ENCODE measurements at places on chromosomes 11 and 22.

- no peak overlapping the region for H3K4me3 ChIP-seq
- DNase-seq = no peak
- H3K36me3 ChIP-seq = no peaks in the 10 kb centered on the region
- H3K27ac ChIP-seq = no peak overlapping the region
Observed at GRCh38 chr11:117874910-117875381, 1.5 kb downstream of the FXYD6 start.

DNA sequence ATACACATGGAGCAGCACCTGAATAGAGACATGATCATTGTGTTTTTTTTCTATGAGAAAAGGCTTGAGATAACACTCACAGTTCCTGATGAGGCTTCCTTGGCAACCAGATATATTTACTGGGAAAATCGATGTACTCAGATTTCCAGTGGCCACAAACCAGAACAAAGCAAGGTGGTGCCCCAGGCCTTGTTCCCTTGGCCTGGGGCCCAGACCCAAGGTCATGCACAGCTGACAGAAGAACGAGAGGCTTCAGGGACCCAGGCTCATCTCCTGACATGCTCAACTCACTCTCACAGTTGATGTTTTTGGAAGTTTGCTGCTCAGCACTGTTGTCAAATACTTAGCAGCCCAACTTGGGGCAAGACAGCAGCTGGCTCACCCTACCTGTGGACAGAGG lies 281.8 kb downstream of the NTM start:
- no peaks in the 10 kb centered on the region for H3K27me3 ChIP-seq
- no peak overlapping the region for H3K4me3 ChIP-seq
- no peaks in the 10 kb centered on the region for H3K36me3 ChIP-seq
- DNase-seq = no peak
- H3K27ac ChIP-seq = no peak overlapping the region
- H3K4me1 ChIP-seq = no peaks in the 10 kb centered on the region

DNA sequence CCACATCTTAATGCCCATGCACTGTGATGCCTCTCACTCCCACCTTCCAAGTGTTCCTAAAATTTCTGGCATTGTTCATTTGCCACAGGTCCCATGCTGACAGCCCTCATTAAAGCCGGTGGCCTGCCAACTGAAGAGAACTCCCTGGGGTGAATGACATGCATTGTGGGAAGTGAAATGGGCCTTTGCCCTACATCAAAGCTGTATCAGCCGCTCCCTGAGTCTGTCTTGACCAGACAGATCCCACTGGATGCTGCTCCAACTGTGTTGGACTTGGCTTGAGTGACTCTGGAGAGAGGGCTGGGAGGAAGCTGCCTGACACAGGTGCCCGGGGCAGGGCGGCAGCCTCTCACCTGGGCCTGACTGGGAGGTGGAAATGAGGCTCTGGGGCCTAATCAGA lies 8.8 kb upstream of the SEC14L4 start:
- no peak for DNase-seq
- H3K27me3 ChIP-seq = no peaks in the 10 kb centered on the region
- H3K4me1 ChIP-seq = no peaks in the 10 kb centered on the region
- H3K36me3 ChIP-seq = no peaks in the 10 kb centered on the region
- H3K27ac ChIP-seq = no peak overlapping the region
- H3K4me3 ChIP-seq = no peak overlapping the region

DNA sequence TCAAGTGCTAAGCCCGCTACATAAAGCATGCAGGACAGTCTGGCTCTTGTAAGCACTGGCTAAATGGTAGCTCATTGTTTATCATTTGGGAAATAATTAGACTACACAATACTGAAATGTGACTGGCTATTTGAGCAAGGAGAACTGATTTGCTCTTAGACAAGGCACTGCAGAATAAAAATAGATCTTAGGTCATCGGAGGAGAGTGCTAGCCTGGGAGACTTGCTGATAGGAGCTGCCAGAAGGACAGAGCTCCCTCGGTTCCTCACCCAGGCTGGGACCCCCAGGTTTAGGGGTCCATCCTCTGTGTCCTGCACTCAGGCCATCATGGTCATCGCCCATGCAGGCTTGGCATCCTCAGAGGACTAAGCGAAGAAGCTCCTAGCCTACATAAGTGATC lies 184.4 kb upstream of the NCAM1 start:
- H3K4me3 ChIP-seq = no peak overlapping the region
- no peaks in the 10 kb centered on the region for H3K4me1 ChIP-seq
- no peaks in the 10 kb centered on the region for H3K36me3 ChIP-seq
- H3K27me3 ChIP-seq = no peaks in the 10 kb centered on the region

- no peaks in the 10 kb centered on the region for H3K4me1 ChIP-seq
- DNase-seq = no peak
- H3K4me3 ChIP-seq = no peak overlapping the region
- H3K27ac ChIP-seq = no peak overlapping the region
Observed at GRCh38 chr11:22584976-22585375, 40.6 kb downstream of the FANCF start.

DNA sequence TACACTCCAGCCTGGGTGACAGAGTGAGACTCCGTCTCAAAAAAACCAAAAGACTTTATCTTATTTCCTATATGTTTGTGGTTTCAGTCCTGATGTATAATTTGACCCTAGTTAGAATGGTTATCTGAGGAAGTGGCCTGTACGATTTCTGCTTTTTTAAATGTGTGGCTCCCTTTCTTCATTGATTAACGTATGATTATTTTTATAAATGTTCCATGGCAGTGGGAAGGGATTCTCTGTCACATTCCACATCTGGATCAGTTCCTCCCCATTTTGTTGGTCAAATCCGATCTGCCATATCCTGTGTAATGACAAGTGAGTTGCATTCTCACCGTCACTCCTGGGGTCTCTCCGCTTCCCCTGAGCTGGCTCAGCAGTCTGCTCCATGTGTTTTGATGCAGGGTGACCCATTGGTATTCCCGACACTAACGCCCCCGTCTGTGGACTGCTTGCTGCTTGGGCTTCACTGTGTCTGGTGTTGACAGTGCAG lies 20.3 kb downstream of the NEAT1 start:
- H3K4me1 ChIP-seq = no peaks in the 10 kb centered on the region
- DNase-seq = peak; percentile 45
- peaks cover 12% of the 10 kb centered on the region for H3K36me3 ChIP-seq

GRCh38 chr11:66933531-66933930 lies 24.7 kb downstream of the PC start:
- H3K27ac ChIP-seq = no peak overlapping the region
- no peak for DNase-seq
- no peak overlapping the region for H3K4me3 ChIP-seq
- no peaks in the 10 kb centered on the region for H3K4me1 ChIP-seq

GRCh38 chr11:134401825-134402809 lies 9.9 kb downstream of the B3GAT1 start:
- no peak for DNase-seq
- H3K4me1 ChIP-seq = no peaks in the 10 kb centered on the region
- no peaks in the 10 kb centered on the region for H3K36me3 ChIP-seq
- H3K27me3 ChIP-seq = no peaks in the 10 kb centered on the region
- no peak overlapping the region for H3K4me3 ChIP-seq

GRCh38 chr11:122808478-122808869 lies 29.8 kb upstream of the CRTAM start:
- H3K4me3 ChIP-seq = no peak overlapping the region
- no peak overlapping the region for H3K27ac ChIP-seq
- no peaks in the 10 kb centered on the region for H3K4me1 ChIP-seq
- H3K27me3 ChIP-seq = no peaks in the 10 kb centered on the region
- peak; percentile 42 for DNase-seq

DNA sequence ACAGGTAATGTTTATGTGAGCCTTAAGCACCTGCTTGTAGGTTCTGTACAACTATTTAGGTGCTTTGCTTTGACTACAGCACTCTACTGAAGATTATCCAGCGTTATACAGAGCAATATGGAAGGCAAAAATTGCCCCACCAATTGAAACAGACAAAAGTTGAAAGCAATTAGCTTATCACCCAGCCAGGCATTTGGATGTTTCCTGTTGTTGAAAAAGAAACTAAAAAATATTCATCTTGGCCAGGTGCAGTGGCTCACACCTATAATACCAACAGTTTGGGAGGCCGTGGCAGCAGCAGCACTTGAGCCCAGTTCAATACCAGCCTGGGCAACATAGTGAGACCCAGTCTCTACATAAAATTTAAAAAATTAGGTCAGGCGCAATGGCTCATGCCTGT lies 18.5 kb downstream of the ATL3 start:
- H3K27ac ChIP-seq = no peak overlapping the region
- H3K4me3 ChIP-seq = no peak overlapping the region
- H3K36me3 ChIP-seq = peaks cover 4% of the 10 kb centered on the region
- peak; percentile 25 for DNase-seq

DNA sequence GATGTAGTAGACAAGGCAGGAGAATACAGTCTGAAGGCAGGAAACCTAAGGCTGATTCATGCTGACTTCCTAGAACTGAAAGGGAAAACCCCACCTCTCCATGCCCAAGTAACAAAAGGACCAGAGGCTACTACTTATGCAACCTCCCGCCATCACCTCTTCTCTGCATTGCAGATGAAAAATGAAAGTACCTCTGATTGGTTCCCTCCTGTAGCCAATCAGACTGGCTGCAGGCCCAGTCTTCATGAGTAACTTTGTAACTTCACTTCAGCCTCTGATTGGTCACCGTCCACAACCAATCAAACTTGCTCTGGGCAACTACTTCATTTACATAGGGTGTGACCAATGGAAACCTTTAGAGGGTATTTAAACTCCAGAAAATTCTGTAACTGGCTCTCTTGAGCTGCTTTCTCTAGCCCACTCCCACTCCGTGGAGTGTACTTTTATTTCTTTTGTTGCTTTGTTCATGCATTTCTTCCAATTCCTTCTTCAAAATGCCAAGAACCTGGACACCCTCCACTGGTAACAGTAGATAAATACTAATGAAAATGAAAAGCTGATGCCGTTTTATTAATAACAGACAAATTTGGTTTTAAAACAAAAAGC lies 5.2 kb upstream of the MAP6 start:
- no peak overlapping the region for H3K4me3 ChIP-seq
- peak; percentile 42 for DNase-seq
- H3K36me3 ChIP-seq = no peaks in the 10 kb centered on the region

- no peaks in the 10 kb centered on the region for H3K27me3 ChIP-seq
- no peak overlapping the region for H3K27ac ChIP-seq
- no peaks in the 10 kb centered on the region for H3K4me1 ChIP-seq
- DNase-seq = no peak
Observed at GRCh38 chr11:15918674-15919073, 437.7 kb downstream of the SOX6 start.

- H3K4me1 ChIP-seq = no peaks in the 10 kb centered on the region
- no peak overlapping the region for H3K27ac ChIP-seq
- no peaks in the 10 kb centered on the region for H3K36me3 ChIP-seq
- H3K27me3 ChIP-seq = no peaks in the 10 kb centered on the region
- no peak overlapping the region for H3K4me3 ChIP-seq
- no peak for DNase-seq
Observed at GRCh38 chr11:115450519-115450918, 53.7 kb downstream of the CADM1 start.

GRCh38 chr22:22578702-22579424 lies 19.8 kb upstream of the PRAME start:
- H3K27ac ChIP-seq = no peak overlapping the region
- H3K36me3 ChIP-seq = no peaks in the 10 kb centered on the region
- peaks cover 17% of the 10 kb centered on the region for H3K27me3 ChIP-seq
- DNase-seq = no peak
- no peak overlapping the region for H3K4me3 ChIP-seq
- H3K4me1 ChIP-seq = no peaks in the 10 kb centered on the region

- no peak for DNase-seq
- H3K36me3 ChIP-seq = no peaks in the 10 kb centered on the region
- peaks cover 16% of the 10 kb centered on the region for H3K27me3 ChIP-seq
- H3K4me1 ChIP-seq = no peaks in the 10 kb centered on the region
- no peak overlapping the region for H3K27ac ChIP-seq
Observed at GRCh38 chr22:29433856-29434255, 4.5 kb upstream of the RFPL1 start.

DNA sequence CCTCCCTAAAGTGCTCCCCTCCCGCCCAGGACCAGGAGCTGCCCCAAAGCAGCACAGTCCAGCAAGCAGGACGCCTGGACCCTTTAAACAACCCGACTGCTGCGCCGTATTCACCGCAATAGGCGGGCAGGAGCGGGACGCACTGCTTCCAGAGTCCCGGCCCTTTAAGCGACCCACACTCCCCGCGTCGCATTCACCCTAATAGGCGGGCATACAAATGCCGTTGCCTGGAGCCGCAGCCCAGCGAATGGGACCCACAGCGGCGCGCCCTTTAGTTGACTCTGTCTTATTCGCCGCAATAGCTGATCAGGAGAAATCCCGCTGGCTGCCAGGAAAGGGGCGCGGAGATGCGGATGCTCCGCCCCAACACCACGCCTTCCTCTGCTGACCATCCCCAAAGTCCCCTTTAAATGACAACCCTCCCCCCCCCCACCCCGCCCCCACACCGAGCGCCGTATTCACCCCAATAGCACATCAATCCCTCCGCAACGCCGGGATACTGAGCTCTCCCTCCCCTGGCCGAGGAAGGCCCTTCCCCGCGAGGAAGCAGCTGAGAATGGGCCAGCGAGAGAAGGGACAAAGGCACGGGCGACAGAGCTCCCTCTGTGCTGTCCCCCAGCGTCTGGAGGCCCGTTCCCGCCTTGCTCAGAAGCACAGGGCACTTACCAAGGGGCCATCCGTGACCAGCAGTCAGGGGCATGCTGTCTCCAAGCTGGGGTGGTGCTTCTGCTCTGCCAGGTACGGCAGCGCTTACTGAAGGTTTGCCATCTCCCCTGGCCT lies 4.7 kb downstream of the OSBPL5 start:
- H3K27me3 ChIP-seq = no peaks in the 10 kb centered on the region
- H3K4me3 ChIP-seq = peak overlapping the region; percentile 54
- H3K27ac ChIP-seq = no peak overlapping the region
- no peaks in the 10 kb centered on the region for H3K36me3 ChIP-seq

DNA sequence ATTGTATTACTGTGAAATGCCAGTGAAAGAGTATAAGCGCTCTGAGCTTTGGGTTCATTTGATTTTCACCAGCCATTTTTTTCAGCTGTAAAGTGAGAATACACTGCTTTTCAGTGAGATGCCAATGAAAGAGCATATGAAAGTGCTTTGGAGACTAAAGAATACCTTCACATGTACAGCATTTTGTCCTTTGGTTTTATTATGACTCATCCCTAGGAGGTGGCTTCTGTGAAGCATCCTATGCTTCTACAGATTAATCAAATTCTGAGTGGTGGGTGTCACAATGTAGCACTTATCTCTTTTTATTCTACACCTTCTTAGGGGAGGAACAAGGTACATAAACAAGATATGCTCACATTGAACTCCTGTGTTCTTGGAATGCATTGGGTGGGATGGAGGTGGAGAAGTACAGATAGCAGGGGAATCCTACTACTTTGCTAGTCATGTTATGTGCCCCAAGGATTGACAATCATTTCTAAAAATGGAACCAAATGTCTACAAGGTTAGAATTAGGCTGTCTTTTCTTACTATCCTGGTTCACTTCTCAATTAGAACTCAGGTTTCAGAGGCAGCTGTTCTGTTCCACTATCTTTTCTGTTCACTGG lies 18.7 kb downstream of the TRIM44 start:
- H3K27ac ChIP-seq = no peak overlapping the region
- H3K4me3 ChIP-seq = no peak overlapping the region
- H3K4me1 ChIP-seq = peaks cover 3% of the 10 kb centered on the region
- H3K36me3 ChIP-seq = no peaks in the 10 kb centered on the region
- no peak for DNase-seq
